ENCODE measurements at places on chromosomes 11 and 22. TPM values are rescaled to one million over a fixed set of nuclear protein-coding genes. Genes with fewer than 3 reads are reported as not detected.

CLMP gene
- 4.0 TPM for total RNA-seq

MS4A15 gene
- not detected for total RNA-seq

DNA sequence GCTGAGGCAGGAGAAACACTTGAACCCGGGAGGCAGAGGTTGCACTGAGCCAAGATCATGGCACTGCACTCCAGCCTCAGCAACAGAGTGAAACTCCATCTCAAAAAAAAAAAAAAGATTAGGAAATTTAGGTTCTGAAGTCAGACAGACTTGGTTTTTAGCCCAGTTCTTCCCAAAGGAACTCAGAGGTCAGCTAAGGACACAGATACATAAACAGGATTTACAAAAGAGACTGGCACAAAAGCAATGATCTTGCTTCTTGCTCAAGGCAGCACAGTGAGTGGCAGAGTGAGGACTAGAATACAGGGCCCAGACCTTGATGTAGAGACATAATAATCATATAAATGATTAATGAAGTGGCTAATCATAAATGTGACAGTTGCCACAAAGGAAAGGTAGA is 25.4 kb upstream of the RRAS2 start:
- peaks cover 69% of the 10 kb centered on the region for H3K27me3 ChIP-seq
- peaks cover 2% of the 10 kb centered on the region for H3K4me1 ChIP-seq
- no peak overlapping the region for H3K27ac ChIP-seq
- H3K4me3 ChIP-seq = no peak overlapping the region
- DNase-seq = no peak
- H3K36me3 ChIP-seq = no peaks in the 10 kb centered on the region

- H3K4me1 ChIP-seq = peaks cover 20% of the 10 kb centered on the region
- no peak overlapping the region for H3K4me3 ChIP-seq
- H3K36me3 ChIP-seq = no peaks in the 10 kb centered on the region
Measured at GRCh38 chr11:60994541-60995080, 23.1 kb downstream of the CD6 start.

Data from progenitor cell of endocrine pancreas (in vitro differentiated cells).